ENCODE measurements at places on chromosomes 5 and 9.

- DNase-seq, result no peak
Measured at GRCh38 chr5:112694853-112695709, 42.6 kb upstream of the APC start.

DNA sequence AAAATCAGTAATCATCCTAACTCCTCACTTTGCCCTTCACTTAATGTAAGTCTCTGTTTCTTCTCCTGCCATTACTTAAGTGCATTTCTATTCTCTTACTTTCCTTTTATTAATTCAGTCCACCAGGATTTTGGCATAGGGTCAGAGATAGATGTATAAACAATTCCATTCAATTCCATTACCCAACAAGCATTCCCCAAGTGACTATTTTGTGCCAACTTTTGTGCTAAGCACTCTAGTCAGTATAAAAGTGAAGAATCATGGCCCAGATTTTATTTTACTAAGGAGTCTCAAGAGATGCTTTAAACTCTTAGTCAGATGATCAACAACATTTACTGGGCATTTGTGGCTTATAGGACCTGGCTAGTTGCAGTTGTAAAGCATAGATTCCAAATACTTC lies 159.3 kb downstream of the DMAC1 start:
- DNase-seq, result no peak

DNA sequence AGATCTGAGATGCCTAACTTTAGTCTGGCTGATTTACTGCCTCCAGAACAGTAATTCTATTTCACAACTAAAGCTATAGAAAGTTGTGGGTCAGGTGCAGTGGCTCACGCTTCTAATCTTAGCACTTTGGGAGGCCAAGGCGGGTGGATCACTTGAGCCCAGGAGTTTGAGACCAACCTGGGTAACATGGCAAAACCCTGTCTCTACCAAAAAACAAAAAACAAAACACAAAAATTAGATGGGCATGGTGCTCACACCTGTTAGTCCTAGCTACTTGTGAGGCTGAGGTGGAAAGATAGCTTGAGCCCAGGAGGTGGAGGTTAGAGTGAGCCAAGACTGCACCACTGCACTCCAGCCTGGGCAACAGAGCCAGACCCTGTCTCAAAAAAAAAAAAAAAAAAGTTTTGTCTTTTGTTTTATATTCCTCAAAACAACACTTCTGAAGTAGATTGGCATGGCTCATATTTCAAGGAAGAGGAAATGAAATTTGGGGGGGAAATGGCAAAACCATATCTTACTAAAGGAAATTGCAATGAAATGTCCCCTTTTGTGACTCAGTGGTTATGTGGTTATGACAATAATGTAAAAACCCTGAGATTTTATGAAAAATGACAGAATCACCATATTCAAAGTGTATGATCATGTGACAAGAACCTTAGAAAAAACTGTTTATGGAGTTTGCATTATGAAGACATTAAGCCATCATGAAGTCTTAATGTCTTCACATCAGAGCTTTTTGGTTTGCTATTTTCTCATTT lies 16.2 kb downstream of the FNBP1 start:
- DNase-seq, result no peak

DNA sequence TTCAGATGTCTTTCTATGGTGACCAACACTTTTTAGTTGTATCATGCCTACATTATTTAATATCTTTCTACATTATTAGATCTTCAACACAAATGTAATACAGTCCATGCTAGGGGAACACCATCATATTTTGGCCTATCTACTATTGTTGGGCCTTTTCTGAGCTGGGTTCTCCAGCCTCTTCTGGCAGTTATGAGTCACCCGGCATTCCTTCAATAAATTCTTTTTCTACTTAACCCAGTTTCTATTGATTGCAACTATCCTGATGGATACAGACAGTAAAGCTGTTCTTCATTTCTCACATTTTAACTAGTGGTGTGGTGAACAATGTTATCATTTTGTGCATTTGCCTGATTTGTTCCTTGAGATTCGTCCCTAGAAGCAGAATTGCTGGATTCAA lies 529.3 kb downstream of the BNC2 start:
- no peak for DNase-seq

GRCh38 chr9:2291980-2292704 lies 277.0 kb downstream of the SMARCA2 start:
- DNase-seq, result peak; percentile 80

DNA sequence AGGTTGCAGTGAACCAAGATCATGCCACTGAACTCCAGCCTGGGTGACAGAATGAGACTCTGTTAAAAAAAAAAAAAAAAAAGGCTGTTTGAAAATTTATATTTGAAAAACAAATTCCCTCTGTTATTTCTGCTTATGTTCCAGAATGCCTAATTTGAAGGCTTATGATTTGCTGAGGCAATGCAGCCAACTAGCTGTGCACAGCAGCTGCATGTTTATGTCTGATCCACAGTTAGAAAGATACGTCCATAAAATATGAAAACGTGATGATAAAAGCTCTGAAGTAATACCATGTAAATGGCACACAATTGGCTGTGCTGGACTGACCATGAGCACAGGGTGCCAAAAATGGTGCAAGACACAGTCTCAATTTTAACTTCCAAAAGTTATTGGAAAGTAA lies 453.2 kb downstream of the TUSC1 start:
- no peak for DNase-seq

DNA sequence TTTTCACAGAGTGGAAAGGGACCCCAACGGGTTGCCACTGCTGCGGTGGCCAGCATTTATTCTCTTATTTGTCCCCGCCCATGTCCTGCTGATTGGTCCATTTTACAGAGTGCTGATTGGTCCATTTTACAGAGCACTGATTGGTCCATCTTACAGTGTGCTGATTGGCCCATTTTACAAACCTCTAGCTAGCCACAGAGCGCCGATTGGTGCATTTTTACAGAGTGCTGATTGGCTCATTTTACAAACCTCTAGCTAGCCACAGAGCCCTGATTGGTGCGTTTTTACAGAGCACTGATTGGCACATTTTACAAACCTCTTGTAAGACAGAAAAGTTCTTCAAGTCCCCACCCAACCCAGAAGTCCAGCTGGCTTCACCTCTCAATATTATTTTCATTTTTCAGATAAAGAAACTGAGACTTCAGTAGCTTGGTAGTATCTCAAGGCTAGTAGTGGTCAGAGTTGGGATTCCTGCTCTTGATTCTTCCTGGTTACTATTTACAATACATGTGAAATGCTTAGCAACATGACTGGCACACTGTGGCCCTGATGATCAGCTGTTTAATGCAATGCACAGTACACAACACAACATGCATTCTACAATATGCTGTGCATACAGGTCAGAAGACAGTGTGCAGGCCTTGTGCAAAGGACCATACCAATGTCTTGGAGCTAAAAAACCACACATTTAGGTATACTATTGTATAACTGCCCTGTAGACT lies 63.6 kb upstream of the BOD1 start:
- DNase-seq, result no peak

Measured in NCI-H187 treated with DMSO at 0.1 percent for 48 hours (cell line).